Calu3 (cell line): ENCODE measurements at places on chromosomes 4 and X. TPM values are rescaled to one million over a fixed set of nuclear protein-coding genes. Genes with fewer than 3 reads are reported as not detected.

DNA sequence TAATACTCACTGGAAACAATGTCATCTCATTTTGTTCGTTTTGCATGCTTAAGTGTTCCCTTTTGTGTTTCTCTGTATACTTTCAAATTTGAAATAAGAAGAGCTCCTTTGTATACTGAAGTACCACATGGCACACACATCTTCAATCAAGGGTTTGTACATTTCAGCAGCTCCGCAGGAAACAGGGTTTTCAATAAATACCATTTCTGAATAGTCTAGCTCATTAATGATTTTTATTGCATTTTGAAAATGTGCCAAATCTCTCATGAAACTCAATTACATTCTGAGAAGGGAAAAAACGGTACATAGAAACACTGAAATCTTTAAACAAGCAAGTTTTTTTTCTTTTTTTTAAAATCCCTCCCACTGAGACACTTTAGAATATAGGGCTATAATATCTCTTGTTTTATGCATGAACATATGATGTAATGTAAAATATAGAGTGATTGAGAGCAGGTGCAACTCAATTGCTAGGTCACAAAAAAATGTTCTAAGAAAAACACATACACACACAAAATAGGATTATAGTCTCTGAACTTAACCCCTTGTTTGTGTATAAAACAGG lies 914.2 kb upstream of the PCDH7 start:
- no peaks in the 10 kb centered on the region for H3K36me3 ChIP-seq
- H3K4me1 ChIP-seq = no peaks in the 10 kb centered on the region
- no peak for DNase-seq
- H3K27me3 ChIP-seq = no peaks in the 10 kb centered on the region

GRCh38 chr4:79552311-79552710 lies 144.3 kb upstream of the GK2 start:
- H3K27ac ChIP-seq = no peak overlapping the region
- no peak for DNase-seq
- H3K4me1 ChIP-seq = no peaks in the 10 kb centered on the region
- no peaks in the 10 kb centered on the region for H3K27me3 ChIP-seq
- H3K36me3 ChIP-seq = no peaks in the 10 kb centered on the region

- H3K36me3 ChIP-seq = no peaks in the 10 kb centered on the region
- no peaks in the 10 kb centered on the region for H3K4me1 ChIP-seq
- H3K27ac ChIP-seq = no peak overlapping the region
- no peak for DNase-seq
- no peak overlapping the region for H3K4me3 ChIP-seq
- H3K27me3 ChIP-seq = no peaks in the 10 kb centered on the region
These were observed 614.5 kb upstream of the LCORL start for GRCh38 chr4:18636001-18636585.

Gene HTATSF1
- total RNA-seq = 46.0 and 48.7 TPM in 2 replicates

Gene TMEM154
- total RNA-seq = 23.3 and 26.4 TPM in 2 replicates

Gene BEND2
- not detected in 2 replicates for total RNA-seq

DNA sequence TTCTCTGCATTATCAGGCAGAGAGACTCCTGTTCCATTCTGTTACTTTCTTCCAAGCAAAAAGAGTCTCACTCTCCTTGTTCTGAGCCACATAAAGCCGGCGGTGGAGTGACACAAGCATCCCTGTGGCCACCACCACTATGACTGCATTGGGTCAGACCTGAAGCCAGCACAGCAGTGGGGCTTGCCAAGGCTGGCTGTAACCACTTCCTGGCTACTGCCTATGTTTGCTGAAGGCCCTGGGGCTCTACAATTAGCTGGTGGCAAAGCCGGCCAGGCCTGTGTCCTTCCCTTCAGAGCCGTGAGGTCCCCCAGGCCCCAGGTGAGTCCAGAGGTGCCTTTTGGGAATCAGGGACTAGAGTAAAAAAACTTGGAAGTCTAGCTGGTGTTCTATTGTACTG lies 31.8 kb downstream of the PLAC8 start:
- no peak overlapping the region for H3K27ac ChIP-seq
- H3K36me3 ChIP-seq = no peaks in the 10 kb centered on the region
- H3K27me3 ChIP-seq = no peaks in the 10 kb centered on the region
- no peak overlapping the region for H3K4me3 ChIP-seq
- DNase-seq = no peak
- no peaks in the 10 kb centered on the region for H3K4me1 ChIP-seq

Gene ENPEP
- not detected in 2 replicates for total RNA-seq

DNA sequence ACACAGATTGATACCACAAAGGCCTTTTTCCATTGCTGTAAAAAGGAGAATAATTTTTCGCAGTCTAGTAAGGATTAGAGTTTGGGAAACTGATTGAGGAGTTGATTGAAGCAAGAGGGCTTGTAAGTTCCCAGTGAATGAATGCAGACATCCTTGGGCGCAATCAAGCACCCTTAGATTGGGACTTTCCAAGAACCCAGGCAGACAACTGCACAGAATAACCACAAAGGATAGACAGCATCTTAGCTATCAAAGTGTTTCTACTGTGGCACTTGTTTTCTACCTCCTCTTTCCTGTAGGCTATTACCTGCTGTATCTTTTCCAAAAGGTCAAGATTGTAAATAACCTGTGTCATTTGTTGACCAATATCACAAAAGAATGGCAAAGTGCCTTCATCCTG lies 2.6 kb downstream of the COX18 start:
- no peaks in the 10 kb centered on the region for H3K27me3 ChIP-seq
- no peak for DNase-seq
- peaks cover 25% of the 10 kb centered on the region for H3K36me3 ChIP-seq
- no peak overlapping the region for H3K4me3 ChIP-seq
- peaks cover 8% of the 10 kb centered on the region for H3K4me1 ChIP-seq
- no peak overlapping the region for H3K27ac ChIP-seq

Gene PLAC8
- total RNA-seq = 6.3 and 12.6 TPM in 2 replicates

Gene USP17L30
- not detected in 2 replicates for total RNA-seq

GRCh38 chr4:26452565-26453531 lies 37.4 kb downstream of the CCKAR start:
- H3K4me3 ChIP-seq = no peak overlapping the region
- no peaks in the 10 kb centered on the region for H3K4me1 ChIP-seq
- no peaks in the 10 kb centered on the region for H3K36me3 ChIP-seq
- DNase-seq = no peak
- H3K27me3 ChIP-seq = no peaks in the 10 kb centered on the region
- no peak overlapping the region for H3K27ac ChIP-seq

Gene SLC34A2
- 12.8 and 23.0 TPM in 2 replicates for total RNA-seq

Gene TCEAL1
- 16.4 and 17.1 TPM in 2 replicates for total RNA-seq

DNA sequence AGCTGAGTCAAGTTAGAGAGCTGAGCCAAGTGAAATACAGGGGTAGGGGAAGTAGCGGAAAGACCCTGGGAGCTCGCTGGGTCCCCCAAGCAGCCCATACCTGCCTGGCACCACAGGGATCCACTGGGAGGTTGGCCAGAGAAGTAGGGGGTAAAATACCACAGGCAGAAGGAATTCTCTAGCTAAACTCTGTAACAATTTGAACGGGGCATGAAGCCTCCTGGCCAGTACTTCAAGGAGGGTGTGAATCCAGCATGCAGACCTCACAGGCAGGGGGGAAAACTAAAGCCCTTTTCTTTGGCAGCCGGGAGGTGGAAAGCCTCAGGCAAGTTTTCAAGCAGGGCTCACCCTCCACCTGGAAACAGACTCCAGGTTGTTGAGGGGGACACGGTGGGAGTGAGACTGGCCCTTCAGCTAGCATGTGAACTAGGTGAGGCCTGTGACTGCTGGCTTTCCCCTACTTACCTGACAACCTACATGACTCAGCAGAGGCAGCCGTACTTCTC lies 3.7 kb upstream of the UGT2A1 start:
- H3K27me3 ChIP-seq = no peaks in the 10 kb centered on the region
- H3K36me3 ChIP-seq = no peaks in the 10 kb centered on the region
- no peak for DNase-seq
- no peaks in the 10 kb centered on the region for H3K4me1 ChIP-seq

Gene SLC25A43
- total RNA-seq = 14.3 and 15.5 TPM in 2 replicates

Gene SOWAHD
- total RNA-seq = not detected in 2 replicates

Gene EREG
- 413 and 422 TPM in 2 replicates for total RNA-seq

- no peaks in the 10 kb centered on the region for H3K36me3 ChIP-seq
- H3K27me3 ChIP-seq = no peaks in the 10 kb centered on the region
- H3K4me1 ChIP-seq = no peaks in the 10 kb centered on the region
- no peak for DNase-seq
- no peak overlapping the region for H3K27ac ChIP-seq
These were observed 112.6 kb downstream of the GABRA2 start for GRCh38 chr4:46277165-46277951.

- H3K4me1 ChIP-seq = no peaks in the 10 kb centered on the region
- H3K27ac ChIP-seq = no peak overlapping the region
- no peaks in the 10 kb centered on the region for H3K27me3 ChIP-seq
- no peaks in the 10 kb centered on the region for H3K36me3 ChIP-seq
- no peak for DNase-seq
- no peak overlapping the region for H3K4me3 ChIP-seq
These were observed 472.6 kb upstream of the CPEB2 start for GRCh38 chr4:14529653-14530052.

DNA sequence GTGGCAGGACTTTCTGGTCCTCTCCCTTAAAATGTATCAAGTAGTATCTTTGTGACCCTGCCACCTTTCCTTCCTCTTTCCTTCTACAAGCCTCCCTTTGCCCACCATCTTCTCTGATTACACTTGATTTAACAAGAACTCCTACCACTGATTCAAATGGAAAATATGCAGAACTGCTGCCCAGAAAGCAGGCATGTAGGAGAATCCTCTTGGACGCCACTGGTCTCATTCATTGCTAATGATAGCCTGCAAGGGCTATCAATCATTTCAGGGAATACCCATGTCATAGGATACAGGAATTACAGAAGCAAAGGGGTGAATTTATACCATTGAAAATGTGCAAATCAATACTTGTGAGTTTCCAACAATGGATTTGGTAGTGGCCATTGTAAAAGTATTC lies 294.6 kb upstream of the NRK start:
- DNase-seq = no peak
- H3K27me3 ChIP-seq = no peaks in the 10 kb centered on the region
- no peak overlapping the region for H3K27ac ChIP-seq
- H3K4me3 ChIP-seq = no peak overlapping the region
